Germinal center (tissue), 1 donor: ENCODE measurements at places on chromosomes 4 and X.

- DNase-seq: no peak
Measured at GRCh38 chrX:47796433-47796906, 40.2 kb upstream of the ZNF81 start.

DNA sequence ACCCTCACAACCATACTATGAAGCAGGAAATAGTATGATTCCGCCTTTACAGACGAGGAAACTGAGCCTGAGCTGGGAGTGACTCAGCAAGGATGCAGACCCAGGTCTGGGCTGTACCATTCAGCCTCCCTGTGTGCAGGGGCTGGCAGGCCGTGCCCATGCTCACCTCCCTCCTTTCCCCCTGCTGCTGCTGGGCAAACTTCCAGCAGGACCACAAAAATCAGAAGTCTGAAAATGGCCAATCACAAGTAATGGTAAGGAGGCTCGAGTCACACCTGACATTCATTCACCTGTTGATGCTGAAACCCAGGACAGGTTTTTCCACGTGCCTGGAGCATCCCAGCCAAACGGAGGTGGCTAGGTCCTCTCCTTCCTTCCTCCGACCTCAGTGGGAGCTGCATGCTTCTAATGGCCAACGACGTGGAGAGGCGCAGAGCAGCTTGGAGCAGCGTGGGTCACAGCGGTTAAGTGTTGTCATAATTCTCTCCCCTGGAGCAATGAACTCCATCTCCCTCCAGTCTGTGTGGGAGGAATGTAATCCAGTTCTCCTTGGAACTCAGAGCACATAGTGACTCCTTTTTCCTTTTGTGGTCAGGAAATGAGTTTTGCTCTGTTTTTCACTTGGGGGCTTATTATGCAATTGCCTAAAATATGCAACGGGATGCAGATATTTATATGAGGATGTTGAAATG, 371.7 kb downstream of the BCOR start:
- DNase-seq: no peak

DNA sequence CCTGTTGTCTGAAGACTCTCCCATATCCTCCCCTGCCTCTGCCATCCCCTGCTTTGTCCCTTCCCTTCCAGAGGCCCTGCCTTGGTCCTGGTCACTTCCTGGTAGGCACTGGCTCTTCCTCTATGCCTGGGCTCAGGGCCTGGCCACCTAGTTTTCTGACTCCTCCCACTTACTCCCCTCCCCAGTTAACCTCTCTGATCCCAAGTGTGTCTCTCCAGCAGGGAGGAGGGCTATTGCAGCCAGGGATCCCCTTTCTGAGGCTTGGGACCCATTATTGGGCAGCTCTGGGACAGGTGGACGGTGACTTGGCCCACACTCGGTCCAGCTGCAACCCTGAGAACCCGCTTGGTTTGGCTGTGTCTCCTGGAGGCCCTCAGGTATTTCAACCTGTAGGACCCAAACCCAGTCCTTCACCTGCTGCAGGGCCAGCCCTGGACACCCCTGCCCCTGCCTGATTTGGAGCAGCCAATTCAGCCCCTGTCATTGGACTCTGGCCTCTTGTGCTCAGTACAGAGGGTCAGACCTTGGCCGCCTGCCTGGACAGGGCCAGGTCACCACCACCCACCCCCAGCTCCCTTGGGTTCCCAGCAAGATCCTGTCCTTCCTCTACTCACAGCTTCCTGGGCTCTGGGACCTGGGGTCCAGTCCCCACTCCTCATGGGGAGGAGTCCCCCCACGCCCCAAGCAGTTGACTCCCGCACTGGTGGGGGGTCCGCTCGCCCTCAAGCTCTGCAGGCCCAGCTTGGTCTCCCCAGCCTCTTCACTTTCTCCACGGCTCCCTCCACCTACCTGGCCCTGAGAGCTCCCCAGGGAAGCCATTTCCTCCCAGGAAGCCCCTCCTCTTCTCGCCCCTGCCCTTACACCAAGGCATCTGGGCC, 1.1 kb upstream of the SH3BP2 start:
- DNase-seq: no peak

DNA sequence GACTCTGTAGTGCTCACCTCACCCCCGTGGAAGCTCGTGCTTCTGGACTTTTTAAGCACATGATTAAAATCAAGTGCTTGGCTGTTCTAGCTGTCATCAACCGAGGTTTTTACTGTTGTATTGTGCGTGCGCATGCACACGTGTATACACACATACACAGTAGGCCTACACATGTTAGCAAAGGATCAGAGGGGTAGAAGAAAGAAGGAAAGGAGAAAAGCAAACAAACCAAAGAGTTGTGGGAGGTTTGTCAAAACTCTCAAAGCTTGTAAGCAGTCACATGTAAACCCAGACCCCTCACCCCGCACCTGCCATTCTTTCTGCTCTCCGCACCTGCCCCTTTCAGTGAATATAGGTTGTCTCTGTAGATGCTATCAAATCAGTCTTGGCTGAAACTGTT, 311.8 kb downstream of the HS3ST1 start:
- DNase-seq: no peak
